ENCODE measurements at places on chromosomes 5 and 9. TPM values are rescaled to one million over a fixed set of nuclear protein-coding genes. Genes with fewer than 3 reads are reported as not detected.

DNA sequence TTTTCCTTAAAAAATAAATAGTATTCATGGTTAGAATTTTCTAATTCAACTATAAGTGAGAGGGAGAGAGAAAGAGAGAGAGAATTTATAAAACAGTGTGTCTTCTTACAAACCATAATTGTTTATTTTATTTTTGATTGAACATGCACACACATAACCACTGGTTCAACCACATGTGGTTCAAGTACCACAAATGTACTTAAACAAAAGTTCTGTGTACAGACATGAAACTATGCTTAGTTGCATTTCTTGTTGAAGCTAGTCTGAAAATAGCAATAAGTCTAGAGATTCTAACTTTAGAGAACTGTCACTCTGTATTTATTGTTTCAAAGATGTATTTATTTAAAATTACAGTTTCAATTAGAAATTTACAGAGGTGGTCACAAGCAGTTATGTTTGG is 130.6 kb upstream of the PDE4D start:
- DNase-seq, result no peak

DNA sequence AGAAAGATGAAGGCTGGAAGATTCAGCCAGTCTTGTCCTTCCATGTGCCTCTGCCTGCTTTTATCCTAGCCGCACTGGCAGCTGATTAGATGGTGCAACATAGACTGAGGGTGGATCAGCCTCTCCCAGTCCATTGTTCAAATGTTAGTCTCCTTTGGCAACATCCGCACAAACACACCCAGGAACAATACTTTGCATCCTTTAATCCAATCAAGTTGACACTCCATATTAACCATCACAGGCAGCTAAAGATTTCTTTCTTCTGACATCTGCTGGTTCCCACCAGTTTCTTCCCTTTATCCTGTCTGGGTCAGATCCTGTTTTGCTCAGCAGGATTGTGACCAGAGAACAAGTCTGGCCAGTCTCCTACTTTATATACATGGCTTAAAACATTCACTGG is 276.5 kb upstream of the TYRP1 start:
- DNase-seq, result no peak

- DNase-seq, result no peak
These were observed 23.8 kb downstream of the SVEP1 start for GRCh38 chr9:110555551-110556331.

DNA sequence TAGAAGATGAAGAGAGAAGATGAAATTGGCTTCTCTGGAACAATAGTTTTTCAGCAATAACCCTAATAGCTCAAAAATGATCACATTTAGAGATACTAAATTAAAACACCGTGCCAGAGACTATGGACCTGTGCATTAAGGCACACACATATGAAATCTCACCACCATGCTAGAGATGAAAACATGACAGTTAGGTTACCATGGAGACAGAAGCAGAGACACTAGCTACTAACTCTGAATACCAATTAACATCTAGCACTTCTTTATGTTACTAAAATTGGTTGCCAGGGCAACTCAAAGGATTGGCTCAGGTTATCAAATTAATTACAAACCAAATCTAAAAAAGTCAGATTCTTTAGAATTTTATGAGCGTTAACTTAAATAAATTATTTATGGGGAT is 337.7 kb downstream of the PLK2 start:
- DNase-seq, result no peak

GRCh38 chr9:123583646-123584045 is 227.6 kb downstream of the CRB2 start:
- no peak for DNase-seq

GRCh38 chr5:93340881-93341280 is 240.1 kb downstream of the NR2F1-AS1 start:
- no peak for DNase-seq

Gene PAEP
- total RNA-seq, result not detected
